ENCODE measurements at places on chromosomes 4 and X.

DNA sequence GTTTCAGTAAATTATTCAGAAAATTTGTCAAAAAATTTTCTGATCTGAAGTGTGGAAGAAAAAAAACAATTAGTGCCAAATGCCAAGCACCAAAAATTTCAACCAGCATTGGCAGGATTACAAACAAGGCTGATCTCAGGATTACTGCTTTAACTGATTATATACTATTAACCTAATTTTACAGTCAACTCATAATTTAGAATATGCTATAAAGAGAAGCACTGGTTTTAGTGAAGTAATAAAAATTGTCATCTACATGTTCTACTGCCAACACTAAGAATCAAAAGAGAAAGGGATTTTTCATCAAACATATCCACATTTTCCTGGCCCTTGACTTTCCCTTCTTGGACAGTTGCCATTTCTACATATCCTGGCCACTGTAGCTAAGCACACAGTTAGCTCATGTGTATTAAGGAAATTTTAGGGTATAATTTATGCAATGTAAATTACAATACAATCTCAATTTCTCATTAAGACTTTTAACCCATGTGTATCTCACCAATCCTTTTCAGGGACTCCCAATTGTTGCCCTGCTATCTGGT, 33.8 kb downstream of the THOC2 start:
- no peak for DNase-seq

DNA sequence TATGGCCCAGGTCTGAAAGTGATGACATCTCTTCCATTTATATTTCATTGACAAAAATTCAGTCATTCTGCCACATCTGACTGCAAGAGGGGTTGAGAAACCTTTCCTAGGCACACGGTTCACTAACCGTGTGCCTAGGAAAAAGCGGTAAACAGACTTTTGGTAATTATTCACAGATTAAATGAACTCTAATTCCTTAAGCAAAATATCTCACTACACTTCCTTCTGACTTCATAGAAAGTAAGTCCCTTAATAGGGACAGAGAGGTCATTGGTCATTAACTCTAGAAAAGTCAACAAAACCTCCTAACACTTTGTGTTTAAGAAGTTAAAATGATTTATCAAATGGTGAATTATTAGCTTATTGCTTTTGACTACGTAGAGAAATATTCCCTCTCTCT, 205.1 kb downstream of the PDHA2 start:
- DNase-seq = no peak

DNA sequence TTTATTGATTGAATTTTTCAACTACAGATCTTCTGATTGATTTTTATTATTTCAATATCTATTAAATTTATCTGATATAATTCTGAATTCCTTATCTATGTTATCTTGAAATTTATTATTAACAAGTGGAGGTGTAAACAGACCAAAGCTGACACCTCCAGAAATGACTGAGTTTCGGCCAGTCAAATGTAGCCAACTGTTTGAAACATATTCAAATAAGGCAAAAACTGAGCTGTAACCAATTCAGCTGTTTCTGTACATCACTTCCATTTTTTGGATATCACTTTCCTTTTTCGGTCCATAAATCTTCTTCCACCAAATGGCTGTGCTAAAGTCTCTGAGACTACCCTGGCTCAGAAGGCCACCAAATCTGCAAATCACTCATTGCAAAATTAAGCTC, 2127.3 kb upstream of the AGA start:
- no peak for DNase-seq

DNA sequence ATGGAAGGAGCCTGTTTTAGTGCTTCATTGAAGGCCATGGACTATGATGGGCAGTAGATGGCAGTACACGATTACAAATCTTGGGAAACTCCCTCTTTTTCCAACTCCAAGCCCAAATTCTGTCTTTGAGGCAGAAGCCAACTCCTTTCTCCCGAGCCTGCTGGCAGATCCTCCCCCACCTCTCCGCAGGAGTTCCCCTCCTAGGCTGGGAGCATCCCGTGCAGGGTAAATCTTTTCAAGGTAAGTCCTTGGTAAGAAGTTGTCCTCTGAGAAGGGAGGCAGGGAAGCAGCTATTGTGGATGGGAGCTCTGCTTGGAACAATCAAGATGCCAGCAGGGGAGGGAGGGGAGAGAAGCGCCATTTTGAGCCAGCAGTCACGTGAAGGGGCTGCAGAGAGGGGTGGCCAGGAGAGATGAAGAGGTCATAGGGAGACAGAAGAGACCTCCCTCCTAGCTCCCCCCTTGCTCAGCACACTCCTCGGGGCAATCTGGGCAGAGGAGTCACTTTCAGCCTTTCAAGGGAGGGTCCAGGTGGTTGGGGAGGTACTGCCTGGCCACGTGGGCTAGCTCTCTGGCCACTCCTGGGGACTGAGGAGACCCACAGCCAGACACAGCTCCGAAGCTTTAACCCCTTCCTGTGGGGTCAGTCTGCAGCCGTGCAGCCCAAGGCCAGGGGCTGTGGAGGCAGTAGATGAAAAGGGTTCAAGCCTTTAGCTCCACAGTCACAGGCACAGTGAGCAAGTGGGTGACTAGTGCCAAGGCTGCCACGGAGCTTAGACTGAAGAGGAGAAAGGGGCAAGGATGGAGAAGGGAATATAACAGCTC, 9.6 kb downstream of the CC2D2A start:
- DNase-seq = no peak

GRCh38 chr4:112348488-112349158, 51.5 kb downstream of the ALPK1 start:
- no peak for DNase-seq

DNA sequence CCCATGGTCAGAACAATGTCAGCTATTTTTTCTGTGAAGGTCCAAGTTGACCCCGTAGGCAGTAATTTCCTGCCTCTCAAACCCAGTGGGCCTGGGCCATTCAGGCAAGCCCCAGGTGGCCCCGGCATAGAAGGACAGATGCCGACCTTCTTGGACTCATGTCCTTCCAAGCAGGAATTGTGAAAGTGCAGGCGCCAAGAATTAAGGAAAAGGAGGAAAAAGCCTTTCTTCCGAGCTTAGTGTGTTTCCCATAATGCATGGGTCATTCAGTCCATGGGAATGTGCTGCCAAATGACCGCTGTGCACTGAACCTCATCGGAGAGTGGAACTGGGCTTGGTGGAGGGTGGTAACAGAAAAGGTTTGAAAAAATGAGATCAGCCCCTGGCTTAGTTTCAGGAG, 196.5 kb upstream of the HS3ST1 start:
- DNase-seq = no peak

- DNase-seq = no peak
Observed at GRCh38 chrX:3219667-3220066, 126.8 kb downstream of the MXRA5 start.

- no peak for DNase-seq
Observed at GRCh38 chr4:3709061-3709845, 56.9 kb upstream of the ADRA2C start.

DNA sequence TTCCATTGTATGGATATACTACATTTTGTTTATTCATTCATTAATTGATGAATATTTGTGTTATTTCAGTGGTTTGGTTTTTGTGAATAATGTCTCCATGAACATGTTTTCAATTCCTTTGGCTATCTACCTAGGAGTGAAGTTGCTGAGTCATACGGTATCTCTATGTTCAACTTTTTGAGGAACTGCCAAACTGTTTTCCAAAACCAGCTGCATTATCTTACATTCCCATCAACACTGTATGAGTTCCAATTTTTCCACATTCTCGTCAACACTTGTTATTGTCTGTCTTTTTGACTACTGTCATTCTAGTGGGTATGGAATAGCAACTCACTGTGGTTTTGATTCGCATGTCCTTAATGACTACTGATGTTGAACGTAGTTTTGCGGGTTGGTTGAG, 388.6 kb upstream of the MAGEB2 start:
- no peak for DNase-seq

DNA sequence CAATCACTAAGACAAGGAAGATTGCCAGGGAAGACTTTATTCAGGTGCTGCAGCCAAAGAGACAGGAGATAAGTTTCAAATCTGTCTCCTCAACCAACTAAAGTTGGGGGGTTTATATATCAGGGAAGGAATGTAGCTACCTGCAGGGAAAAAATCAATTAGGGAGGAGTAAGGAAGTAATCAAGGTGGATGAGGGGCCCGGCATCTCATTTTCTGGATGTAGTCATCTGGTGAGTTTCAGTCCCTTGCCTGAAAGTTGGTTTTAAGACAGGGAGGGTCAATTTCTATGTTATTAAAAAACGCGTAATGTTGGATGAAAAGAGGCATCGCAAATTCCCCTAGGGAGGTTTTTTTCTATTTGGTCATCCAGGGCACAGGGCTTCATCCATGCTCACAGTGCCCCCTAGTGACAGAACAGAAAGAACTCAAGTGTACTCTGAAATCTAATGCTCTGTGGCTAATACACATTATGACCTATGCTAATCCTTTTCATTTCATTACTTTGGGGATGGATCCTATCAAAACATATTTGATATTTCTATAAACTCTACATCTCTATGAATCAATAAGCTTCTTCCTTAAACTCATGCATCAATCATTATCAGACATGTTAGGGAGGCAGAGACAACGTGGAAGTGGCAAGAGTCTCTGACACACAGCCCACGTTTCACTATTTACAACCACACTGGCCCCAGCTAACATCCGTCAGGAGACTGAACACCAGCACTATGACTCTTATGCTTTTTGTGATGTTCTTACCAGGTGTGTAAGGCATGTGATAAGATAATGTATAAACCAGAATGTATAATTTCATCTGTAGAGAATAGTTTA, 1577.0 kb upstream of the TENM3 start:
- DNase-seq = no peak

DNA sequence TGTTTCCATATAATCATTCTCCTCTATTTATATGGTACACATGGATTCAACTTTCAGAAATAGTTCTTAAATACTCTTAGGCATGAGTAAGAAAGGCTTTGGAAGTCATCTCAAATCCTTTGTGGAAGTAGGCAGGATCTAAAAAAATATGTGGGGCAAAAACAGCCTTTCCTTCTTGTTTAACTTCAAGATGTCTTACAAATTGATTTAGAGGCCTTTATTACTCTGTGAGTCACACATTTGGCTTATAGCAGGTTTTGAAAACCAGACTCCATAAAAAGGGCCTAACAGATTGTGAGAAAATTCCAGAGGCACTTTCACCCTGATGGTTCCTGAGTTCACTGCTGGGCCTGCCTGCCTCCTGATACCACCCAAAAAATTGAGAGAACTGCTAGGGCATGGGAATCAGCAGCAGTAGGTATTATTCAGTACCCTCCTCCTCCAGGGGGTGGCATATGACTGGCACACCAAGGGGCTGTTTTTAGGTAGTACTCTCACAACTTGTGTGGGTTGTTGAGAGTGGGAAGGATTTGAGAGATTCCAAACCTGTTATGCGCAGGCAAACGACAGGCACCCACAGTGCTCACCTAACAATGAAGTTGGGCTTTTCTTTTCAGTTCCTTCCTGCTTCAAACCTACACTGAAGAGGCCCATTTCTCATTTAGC, 162.7 kb upstream of the MBNL3 start:
- DNase-seq = no peak

GRCh38 chrX:99798936-99799335, 611.1 kb downstream of the PCDH19 start:
- DNase-seq = no peak

GRCh38 chrX:119887721-119888425, 7.8 kb upstream of the AKAP14 start:
- DNase-seq = no peak

DNA sequence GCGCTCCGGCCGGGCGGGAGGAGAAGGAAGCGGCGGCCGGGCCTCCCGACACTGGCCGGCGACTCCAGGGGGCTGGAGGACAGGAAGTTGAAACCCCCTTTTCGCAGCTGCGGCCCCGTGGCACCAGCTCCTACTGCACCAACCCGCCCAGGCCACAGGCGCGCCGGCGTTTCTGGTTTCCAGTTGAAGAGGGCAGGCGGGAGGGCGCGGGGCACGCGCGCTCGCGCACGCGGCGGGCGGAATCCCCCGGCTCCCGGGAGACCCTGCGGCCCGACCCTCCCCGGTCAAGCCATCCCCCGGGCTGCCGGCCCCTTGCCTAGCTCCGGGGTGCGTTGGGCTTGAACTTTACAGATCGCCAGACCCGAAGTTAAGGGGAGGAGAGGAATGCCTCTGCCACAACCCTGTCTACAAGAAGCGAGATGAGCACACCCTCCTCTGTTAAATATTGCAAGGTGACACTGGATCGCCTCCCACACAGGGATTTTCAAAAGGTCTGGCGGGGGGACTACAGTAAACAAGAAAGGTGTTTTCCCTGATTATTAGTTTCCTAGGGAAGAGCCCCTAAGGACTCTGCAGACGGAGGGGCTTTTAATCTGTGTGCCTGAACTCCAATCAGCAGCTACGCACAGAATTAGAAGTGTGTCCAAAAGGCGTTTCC, 1.4 kb downstream of the ELOVL6 start:
- DNase-seq = peak; percentile 30

DNA sequence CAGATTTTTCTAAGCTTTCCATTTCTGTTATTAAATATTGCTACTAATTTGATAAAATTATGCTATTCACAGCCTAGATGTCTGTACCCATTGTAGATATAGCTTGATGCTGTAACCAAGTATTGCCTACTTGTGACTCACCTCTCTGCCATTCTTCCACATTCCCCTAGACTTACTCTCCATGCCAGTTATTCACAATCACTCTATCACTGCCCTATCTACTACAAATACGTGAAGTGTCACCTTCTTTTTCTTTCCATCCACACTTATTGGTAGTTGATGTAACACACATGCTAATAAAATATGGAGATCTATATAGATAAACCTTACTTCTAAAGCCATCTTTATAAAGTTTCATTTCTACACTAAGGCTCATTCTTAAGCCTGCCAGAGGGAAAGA, 179.4 kb upstream of the PACRGL start:
- no peak for DNase-seq

DNA sequence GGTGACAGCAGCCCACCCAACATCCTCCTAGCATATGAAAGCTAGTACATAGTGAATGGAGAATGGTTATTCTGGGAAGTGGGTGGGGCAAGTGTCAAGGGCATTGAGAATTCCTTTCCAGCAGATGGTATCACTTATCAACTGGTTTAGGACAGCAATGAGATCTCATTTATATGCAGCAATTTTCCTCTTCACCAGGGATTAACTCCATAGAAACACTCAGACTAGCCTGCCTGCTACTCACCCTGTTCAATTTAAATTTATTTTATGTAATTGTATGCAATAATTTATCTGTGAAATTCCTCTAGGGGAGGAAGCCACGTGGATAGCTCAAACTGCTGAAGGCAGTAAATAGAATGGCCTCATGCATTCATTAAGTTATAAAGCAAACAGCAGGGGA, 101.6 kb upstream of the MID1IP1 start:
- no peak for DNase-seq

DNA sequence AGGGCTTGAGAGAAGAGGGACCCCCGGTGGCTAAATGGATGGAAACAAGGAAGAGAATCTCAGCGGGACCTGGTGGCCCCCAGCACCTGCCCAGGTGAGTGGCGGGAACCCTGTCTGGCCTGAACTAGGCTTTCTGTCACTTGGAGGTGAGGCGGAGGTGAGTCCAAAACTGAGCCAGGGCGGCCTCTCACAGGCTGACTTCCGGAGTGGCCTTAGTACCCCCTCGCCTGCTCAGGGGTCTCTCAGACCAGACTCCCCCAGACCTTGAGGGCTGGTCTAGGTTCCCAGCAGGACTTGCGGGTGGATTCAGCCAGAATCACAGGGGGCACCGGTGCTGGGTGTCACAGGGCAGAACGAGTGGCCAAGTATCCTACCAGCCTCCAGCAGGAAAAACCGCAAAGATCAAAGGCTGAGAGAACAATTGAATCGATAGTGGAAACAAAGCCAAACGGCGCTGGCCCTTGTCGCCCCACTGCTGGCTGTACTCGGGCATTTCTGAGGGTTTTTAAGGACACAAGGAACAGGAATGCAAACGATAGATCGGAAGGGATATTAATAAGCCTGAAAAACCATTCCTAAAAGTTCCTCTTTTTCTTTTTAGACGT, 67.8 kb downstream of the WFS1 start:
- DNase-seq = no peak

Data from stimulated activated CD8-positive, alpha-beta memory T cell treated with anti-CD3 and anti-CD28 coated beads, Interleukin-7, amount 100 ng/mL, for 1 hour (primary cell).